ENCODE measurements at places on chromosomes 2 and 18.
A peak's percentile ranks its signal among the peaks of the same experiment; 100 is the strongest.

DNA sequence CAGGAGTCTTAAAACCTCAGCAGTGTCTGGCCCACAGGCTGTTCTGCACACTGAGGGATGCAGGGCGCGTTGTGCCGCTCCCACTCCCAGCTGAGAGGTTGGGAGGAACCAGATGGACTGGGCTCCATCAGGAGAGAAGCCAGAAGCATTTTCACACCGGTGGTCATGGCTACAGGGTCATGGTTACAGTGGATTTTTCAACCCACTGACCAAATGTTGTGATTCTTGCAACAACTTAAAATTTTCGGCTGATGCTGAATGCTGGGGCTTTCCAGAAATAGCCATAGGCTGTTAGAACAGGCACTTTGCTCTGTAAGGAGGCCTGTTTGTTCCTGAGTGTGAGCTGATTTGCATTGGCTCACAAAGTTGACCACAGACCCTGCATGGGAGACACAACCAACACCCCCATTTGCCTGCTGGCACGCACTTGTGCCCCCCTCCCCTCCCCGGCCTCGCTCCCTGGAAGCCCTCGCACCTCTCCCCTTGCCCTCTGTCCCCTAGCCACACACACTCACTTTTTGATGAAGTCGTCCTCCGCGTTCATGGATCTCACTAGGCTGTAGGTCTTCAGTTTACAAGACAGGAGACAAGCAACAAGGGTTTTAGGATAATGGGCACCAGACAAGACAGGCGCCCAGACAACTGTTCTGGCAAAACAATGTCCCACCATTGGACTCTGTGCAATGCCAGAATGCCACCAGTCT, 3.4 kb downstream of the LPIN1 start:
- peak; percentile 36 for DNase-seq

GRCh38 chr2:43766006-43766405, 7.8 kb upstream of the DYNC2LI1 start:
- DNase-seq, result no peak

DNA sequence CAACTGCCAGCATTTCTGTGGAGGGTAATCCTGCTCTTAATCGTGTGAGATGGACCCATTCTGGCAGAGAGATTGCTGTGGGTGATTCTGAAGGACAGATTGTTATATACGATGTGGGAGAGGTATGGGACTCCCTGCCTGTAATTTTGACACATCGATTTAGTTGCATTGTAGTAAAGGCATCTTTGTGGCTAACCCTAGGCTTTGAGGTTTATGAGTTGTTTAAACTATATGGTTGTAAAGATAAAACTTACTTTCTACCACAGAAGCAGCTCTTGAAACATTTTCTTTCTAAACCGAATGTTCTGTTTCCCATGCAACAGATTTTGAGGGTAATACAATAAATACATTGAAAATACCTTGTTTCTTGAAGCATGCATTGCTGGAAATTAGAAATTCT, 58.5 kb downstream of the DYNC1I2 start:
- no peak for DNase-seq

DNA sequence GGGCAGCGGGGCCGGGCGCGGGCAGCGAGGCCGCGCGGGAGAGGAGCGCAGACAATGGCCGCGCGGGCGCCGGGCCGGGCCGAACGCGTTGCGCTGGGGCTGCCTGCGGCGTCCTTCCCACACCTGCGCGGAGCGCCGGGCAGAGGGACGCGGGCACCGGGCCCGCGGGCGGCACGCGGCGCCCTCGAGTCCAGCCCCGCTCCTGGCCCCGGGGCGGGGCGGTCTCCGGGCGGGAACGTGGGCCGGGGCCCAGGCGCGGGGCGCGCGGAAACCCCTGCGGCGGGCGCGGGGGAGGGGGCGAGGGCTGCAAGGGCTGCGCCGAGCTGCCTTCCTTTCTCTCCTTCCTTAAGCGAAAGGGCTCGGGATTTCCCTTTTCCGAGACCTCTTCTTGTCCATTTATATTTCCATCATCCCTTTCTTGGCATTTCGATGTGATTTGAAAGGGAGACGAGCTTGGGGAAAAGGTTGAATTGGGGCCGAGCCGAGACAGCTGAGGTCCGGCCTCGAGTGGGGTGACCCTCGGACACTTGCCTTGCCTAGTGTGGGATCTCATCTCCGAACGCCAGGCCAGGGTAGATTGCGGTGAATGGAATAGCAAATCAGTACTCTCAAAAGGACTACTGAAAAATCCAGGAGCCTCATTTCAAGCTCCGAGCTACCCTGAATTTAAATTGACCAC, 676 bp downstream of the KLHL23 start:
- peak; percentile 48 for DNase-seq

GRCh38 chr2:188415754-188416083, 124.0 kb downstream of the GULP1 start:
- no peak for DNase-seq

DNA sequence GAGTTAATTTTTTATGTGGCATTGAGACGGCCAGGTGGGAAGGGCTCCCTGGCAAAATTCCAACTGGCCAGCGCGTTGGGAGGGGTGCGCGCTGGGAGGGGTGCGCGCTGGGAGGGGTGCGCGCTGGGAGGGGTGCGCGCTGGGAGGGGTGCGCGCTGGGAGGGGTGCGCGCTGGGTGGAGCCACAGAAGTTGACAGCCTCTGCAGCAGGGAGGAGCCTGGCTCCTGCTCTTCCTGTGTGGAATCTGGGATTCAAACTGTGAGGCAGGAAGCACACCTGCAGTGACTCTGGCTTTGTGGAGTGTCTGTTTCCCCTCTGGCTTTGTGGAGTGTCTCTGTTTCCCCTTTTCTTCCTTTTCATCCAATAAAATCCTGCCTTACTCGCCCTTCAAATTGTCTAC, 147.9 kb upstream of the CBLN2 start:
- no peak for DNase-seq

- no peak for DNase-seq
Observed at GRCh38 chr18:71625556-71626090, 918.5 kb downstream of the CBLN2 start.

DNA sequence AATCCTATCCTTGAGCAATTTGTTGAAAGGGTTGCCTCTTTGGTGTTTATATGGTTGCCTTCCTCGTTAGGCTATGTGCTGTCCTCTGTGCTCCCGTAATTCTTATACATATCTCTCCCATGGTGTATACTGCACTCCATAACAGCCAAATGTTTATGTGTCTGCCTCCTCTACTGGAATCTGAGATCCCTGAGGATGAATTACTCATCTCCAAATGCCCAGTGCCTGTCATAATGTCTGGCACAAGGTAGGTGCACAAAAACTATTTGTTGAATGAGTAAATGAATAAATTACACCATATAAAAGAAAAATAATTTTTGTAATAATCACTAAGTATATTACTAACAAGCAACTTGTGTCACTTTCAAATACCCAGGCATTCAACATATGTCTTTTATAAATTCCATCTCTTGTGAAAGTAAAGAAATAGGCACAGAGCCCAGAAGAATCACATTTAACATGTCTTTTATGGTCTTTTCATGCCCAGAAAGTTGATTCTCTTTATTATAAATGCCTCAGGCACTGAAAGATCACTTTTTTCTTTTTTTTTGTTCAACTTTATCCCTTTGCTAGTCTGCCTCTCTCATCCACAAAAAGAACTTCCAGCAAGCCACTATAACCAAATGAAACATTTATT, 164.9 kb downstream of the CCDC148 start:
- DNase-seq, result no peak

- no peak for DNase-seq
Observed at GRCh38 chr2:210323003-210323402, 8.0 kb upstream of the MYL1 start.
